Activated T-cell treated with anti-CD3 and anti-CD28 coated beads for 24 hours (primary cell): ENCODE measurements at places on chromosomes 4 and X.

DNA sequence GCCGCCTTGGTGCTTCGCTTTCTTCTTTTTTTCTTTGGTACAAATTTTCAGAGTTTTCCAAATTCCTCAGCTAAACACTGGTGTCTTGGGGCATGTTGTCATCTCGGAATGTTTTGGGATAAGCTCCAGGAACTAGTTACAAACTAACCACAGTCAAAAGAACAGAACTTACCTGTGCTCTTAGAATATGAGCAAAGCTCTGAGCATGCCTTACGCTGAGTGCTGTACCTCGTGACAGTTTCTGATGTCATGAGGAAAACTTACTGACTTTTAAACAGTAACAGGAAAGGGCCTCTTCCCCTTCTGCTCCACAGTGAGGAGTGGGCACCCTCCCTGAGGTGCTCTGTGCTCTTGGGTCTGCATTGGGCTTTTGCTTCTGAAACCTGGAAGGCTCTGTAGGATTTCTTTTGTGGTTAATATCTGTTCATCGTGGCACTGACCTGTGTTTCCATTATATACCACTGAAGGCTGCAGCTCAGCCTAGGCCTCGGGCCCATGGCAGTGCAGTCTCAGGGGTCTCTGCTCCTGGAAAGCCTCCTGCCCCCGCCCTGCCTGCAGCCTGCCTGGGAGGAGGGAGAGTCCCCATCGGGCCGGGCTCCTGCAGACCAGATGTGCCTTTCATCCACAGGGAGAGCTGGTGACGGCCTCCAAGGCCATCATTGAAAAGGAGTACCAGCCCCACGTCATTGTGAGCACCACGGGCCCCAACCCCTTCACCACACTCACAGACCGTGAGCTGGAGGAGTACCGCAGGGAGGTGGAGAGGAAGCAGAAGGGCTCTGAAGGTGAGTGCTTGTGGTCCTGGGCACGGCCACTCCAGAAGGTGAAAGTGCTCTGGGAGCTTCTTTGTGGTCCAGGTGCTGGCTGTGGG lies 48.7 kb downstream of the NOP14 start:
- no peak for DNase-seq

DNA sequence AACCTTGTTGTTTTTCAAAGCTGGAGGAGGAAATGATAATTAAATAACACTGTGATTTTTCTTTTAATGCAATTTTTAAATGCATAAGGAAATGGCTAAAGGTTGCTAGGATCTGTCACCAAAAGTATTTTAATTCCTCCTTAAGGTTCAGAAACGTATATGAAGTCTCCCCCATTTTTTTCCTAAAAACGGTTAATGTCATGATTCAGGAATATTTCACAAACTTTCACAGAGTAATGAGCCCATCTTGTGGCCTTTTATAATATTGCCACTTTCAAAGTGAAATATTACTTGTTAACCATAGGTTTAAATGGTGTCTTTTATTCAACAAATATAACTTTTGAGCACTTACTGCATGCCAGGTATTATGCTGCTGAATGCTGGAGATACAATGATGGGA lies 99.5 kb upstream of the USP38 start:
- no peak for DNase-seq

DNA sequence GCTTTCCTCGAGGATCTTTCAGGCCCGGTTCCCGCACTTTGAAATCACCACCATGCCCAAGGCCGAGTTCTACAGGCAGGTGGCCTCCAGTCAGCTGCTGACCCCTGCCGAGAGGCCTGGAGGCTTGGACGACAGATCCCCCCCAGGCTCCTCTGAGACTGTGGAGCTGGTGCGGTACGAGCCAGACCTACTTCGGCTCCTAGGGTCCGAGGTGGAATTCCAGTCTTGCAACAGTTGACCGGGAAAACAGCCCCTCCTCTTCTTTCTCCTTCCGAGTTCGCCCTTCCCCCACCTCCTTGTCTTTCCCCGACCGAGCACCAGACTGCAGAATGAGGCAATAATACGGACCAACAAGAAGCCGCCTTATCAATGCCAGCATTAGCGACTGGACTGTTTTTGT lies 54.4 kb downstream of the ELF4 start:
- DNase-seq = no peak

DNA sequence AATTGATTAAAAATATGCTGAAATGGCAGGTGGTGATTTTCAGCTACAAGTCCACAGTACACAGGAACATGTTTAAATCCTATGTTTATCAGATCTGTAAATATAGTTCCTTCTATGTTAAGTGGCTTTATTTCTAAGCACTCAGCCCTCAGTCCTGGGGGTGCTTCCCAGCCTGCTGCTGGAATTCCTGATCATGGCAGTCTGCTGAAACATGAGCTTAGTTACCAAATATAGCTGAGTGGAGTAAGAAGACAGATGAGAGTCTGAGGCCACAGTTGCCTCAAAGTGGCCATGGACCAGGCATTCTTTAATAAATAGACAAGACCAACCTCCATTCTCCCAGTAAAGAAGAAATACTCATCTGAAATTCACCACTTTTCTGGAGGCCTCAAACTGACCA lies 17.1 kb upstream of the DDX60 start:
- DNase-seq = no peak
